ENCODE measurements at places on chromosomes 3 and 15.

DNA sequence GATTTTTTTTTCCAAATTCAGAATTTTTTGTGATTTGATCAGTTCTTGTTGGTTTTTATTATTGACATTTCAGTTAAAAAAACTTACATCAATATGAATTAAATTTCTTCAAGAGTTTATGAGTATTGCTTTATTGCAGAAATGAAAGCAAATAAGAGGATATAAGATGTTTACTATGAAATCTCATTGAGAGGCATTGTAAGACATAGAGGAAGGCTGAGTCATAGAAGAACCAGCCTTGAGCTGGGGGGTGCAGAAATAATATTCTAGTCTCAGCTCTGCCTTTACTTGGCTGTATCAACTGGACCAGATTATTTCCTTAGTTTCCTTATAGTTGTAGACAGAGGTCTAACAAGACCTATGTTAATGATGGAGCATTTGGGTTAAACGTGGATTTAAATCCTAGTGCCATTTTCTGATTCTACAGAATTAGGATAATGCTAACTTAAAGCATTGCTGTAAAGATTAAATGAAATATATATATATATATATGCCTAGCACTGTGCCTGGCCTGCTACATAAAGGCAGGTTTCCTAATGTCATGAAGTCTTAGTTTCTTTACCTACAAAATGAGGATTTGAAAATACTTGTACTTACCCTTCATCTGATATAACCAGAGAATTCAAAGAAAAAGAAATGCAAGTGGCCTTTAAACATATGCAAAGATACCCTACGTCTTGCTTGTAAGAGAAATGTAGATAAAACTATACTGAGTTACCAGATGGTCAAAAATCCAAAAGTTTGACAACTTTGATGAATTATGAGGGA, 7.3 kb downstream of the FAM98B start:
- DNase-seq, result no peak

DNA sequence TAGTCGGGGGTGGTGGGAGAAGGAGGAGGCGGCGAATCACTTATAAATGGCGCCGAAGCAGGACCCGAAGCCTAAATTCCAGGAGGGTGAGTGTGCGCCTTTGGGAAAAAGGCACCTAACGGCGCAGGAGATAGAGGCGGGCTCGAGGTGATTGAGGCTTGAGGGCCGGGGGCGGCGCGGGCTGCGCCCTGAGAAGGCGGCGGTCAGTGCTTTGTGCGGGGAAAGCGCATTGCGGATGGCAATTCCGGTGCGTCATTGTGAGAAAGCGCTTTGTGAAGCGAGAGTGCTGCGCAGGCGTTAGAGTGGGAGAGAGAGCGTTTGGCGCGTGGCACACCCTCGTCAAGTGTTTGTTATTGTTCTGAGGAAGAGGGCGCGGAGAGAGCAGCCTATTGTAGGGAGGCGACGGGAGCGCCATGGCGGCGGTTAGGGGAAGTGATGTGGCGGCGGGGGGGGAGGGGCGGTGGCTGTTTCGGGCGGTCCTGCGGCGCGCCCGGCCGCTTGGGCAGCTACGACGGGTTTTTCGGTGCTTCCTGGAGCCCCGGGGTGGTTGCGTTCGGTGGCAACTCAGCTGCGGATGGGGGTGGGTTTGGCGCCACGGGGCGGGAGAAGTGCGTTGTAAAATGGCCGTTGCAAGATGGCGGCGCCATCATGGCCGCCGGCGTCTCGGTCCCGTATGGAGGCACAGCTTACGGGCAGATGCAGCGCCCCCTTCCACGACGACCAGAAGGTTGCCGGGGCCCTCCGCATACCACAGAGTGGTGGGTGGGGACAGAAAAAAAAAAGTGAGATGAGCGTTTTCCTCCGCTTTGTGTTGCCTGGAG, 492 bp downstream of the MORF4L1 start:
- peak; percentile 80 for DNase-seq

DNA sequence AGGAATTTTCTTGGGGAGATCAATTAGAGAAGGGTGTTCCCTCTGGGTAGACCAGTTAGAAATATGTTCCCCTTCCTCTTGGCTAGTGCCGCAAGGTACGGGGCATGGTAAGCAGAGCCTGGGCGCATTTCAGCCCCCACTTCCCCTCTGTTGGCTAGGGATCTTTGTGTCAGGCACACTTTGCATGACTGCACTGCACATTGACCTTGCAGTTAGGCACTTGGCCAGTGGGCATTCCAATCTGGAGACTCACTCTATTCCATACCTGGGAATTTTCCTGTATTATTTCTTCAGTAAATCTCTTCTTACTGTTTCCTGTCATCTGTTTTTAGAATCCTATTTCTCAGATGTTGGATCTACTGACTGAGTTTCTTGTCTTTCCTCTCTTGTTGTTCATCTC, 30.0 kb upstream of the CACNA1D start:
- DNase-seq, result no peak

DNA sequence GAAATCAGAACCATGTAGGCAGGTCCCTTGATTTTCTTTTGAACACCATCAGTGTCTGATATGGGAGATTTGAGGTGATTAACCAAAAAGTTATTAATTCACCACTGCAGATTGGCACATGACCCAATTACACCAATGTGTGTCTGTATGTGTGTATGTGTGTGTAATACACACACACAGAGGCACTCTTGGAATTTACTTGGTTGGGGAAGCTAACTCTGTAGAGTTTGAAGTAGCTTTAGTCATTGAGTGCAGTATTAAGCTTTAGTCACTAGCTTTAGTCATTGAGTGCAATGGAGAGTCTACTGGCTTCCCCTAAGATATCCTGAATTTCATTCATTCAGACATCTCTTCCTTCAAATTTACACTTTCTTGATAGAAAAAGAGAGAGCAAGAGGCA, 109.4 kb upstream of the C15orf61 start:
- no peak for DNase-seq

DNA sequence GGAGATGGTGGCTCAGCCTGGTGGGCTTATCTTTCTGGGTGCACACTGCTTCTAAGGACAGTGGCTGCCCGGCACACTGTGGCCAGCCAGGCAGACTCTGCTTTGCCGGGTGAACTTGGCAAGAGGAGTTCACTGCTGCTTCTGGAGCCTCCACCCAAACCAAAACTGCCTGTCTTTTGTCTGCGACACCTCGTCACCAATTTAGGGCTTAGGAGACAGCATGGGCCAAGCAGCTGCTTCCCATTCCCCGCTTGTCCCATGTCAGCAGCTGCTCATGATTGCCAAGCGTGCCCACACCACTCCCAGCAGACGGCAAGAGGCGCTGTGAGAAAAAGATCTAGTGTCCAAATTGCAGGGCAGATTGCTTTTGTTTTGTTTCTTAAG, 57.3 kb downstream of the LSM3 start:
- DNase-seq, result no peak

DNA sequence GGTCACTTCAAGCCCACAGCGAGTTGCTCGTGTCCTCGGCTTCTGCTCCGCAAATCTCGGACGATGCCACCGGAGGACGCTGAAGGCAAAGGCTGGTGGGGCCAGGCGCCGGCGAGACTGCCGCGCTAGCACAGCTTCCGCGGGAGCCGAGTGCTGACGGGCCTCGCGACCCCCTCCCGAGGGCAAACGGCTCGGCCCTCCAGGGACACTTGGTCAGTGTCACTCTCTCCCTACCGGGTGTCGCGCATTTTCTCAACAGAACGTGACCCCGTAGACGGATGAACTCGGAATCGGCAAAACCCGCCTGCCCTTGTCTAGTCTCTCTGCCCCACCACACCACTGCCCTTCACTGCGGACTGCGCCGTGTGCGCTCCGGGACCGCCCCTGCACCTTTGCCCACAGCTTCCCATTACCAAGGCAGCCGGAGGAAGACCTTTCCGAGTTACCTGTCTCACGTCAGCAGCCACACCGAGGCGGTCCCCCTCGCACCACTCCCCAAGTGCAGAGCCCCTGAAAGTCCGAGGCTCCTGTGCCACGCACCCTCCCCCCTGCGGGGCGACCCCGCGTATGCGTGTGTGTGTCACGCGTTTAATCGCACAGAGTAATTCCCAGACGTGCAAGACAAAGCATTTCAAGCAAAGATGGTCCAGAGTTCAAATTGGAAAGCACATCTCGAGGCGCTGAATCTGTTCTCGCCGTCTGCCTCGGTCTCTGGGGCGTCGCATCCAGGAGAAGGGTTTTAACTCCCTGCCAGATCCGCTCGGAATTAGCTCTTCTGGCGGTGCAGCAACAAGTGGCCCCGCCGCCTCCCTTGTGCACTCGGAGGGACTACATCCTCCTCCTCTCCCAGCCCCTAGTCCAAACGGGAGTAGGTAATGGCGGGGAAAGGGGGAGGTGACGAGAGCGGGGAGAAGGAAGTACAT, 245.0 kb upstream of the TOPAZ1 start:
- DNase-seq, result no peak

- no peak for DNase-seq
Observed at GRCh38 chr3:29914861-29915524, 634.1 kb downstream of the RBMS3 start.

DNA sequence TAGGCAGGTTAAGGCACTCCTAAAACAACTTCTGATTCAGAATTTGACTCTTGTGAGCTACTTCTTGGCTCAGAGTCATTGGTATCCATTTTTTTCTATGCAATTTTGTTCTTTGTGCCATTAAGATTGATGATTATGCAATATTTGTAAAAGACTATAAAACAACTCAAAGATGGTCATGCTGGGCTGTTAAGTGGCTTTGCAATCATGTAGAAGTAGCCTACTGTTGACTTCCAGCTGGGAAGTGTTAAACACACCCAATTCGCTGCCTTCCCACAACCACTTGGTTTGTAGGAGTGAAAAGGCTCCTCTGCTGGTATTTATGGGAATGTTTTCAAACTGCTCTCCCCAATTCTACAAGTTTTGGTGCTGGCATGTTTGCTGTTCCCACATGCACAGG, 74.7 kb upstream of the COL6A6 start:
- DNase-seq, result no peak

DNA sequence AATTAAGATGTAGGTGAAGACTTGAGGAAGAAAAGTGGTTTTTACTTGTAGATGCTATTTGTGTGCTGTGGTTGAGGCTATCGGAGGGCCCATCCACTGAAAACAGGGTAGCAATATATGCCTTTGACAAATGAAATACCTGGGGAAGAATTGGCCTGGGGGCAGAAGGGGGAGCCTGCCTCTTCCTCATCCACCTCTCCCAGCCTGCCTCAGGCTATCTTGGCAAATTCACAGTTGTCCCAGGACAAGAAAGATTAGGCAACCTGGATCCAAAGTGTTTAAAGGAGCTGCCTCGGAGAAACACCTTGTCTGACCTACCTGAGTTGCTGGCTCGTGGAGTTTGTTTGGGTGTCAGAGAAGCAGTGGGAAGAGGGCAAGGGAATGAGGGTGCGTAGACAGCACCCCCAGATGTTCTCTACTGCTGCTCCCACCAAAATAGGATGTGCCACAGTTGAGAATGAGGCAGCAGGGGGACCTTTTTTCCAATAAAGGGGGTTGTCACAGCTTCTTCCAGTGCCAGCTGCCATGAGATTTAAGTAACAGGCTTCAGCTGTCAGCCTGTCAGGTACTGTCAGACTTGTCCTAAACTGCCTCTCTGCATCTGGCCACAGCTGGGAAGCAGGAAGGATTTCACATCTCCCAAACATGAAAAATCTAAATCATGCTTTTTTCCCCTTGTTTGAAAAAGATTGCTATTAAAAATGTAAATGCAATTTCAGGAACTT, 9.2 kb downstream of the PLEKHO2 start:
- DNase-seq, result no peak

All from stimulated activated CD8-positive, alpha-beta memory T cell treated with anti-CD3 and anti-CD28 coated beads, Interleukin-2, amount 100 ng/mL, for 1 hour (primary cell).